Stomach (tissue), 19 donors: ENCODE measurements at places on chromosomes 13 and 19. TPM values are rescaled to one million over a fixed set of nuclear protein-coding genes. Genes with fewer than 3 reads are reported as not detected.
A peak's percentile ranks its signal among the peaks of the same experiment; 100 is the strongest.

- H3K36me3 ChIP-seq, result no peaks in the 10 kb centered on the region
- H3K27ac ChIP-seq, result no peak overlapping the region
- H3K4me1 ChIP-seq, result no peaks in the 10 kb centered on the region
- DNase-seq, result no peak
- no peak overlapping the region for H3K4me3 ChIP-seq
Observed at GRCh38 chr13:71677124-71677523, 189.9 kb downstream of the DACH1 start.

DNA sequence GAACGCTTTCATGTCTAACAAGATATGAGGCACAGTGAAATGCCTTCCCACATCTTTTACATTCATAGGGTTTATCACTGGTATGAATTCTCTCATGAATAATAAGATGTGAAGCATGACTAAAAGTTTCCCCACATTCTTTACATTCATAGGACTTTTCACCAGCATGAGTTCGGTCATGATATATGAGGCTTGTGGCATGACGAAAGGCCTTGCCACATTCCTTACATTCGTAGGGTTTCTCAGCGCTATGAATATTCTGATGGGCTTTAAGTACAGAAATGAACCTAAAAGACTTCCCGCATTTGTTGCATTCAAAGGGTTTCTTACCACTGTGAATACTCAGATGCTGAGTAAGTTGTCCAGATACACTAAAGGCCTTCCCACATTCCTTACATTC is 21.3 kb downstream of the ZNF607 start:
- DNase-seq, result no peak
- H3K4me3 ChIP-seq, result no peak overlapping the region
- no peaks in the 10 kb centered on the region for H3K4me1 ChIP-seq
- peaks cover 14% of the 10 kb centered on the region for H3K36me3 ChIP-seq
- H3K27me3 ChIP-seq, result no peaks in the 10 kb centered on the region
- H3K27ac ChIP-seq, result no peak overlapping the region

DNA sequence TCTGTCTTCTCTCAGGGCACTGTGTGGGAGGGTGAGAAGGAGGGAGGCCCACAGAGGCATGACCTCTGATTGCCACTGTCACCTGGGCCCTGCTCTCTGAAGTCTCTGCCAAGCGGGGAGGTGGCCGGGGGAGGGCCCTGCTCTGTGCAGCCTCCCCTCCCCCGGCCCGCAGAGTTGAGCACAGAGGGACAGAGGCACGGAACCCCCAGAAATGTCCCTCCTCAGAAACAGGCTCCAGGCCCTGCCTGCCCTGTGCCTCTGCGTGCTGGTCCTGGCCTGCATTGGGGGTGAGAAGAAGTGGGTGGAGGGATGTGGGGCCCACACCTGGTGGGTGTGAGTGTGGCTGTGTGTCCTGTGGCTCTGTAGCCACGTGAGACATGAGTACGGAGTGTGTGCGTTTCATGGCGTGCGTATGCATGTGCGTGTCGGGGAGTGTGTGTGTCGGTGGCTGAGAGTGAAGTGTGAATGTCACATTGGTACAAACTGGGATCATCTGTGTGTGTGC is at the start of gene APOC4:
APOC4 (plus strand) TSS at position 171 of the 505 bp plus-strand sequence; CDS start at position 212, 41 bp downstream.
- no peaks in the 10 kb centered on the region for H3K4me1 ChIP-seq
- DNase-seq, result no peak
- no peak within 1 kb of the TSS for H3K27ac ChIP-seq

GRCh38 chr13:54185785-54186184 is 1157.2 kb downstream of the OLFM4 start:
- no peak overlapping the region for H3K4me3 ChIP-seq
- peak; percentile 11 for DNase-seq
- no peaks in the 10 kb centered on the region for H3K27me3 ChIP-seq

DNA sequence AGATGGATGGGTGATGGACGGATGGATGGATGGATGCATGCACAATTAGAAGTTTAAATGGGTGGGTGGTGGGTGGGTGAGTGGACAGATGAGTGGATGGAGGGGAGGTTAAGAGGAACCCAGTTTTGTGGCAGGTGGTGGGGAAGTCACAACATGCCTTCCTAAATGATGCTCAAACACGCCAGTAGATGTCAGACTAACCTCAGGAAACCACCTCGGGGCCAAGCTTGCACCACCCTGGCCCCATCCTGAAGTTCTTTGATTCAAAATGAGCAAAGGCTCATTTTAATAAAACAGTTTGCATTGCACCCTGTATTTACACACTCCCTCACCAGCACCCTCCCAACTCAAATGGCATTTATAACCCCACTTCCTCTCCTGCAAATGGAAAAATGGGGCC is 91.4 kb upstream of the CACNA1A start:
- no peaks in the 10 kb centered on the region for H3K27me3 ChIP-seq
- H3K4me1 ChIP-seq, result no peaks in the 10 kb centered on the region
- H3K36me3 ChIP-seq, result no peaks in the 10 kb centered on the region
- H3K4me3 ChIP-seq, result no peak overlapping the region

DNA sequence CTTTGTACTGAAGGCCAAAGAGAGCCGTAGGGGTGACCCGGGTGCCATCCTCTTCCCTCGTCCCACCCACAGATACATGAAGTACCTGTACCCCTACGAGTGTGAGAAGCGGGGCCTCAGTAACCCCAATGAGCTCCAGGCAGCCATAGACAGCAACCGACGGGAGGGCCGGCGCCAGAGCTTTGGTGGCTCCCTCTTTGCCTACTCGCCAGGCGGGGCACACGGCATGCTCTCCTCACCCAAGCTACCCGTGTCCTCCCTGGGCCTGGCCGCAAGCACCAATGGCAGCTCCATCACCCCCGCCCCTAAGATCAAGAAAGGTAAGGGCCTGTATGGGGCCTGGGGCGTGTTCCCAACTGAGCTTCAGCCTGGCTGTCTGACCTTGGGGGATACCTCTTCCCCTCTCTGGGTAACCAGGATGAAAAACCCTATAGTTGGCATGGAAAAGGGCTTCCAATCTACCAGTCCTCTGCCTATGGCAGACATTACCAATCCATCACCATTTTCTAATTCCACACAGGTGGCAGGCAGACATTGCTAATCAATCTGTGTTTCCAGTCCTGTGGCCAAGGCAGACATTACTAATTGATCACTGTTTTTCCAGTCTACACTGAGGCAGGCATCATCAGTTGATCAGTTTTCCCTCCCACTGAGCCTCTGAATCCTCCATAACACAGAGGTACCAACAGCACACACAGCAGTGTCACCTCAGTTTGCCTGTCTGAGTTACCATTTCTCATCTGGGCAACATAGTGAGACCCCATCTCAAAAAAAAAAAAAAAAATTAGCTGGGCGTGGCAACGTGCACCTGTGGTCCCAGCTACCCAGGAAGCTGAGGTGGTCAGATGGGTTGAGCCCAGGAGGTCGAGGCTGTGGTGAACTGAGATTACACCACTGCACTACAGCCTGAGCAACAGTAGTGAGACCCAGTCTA is 19.1 kb upstream of the WDR18 start:
- no peaks in the 10 kb centered on the region for H3K27me3 ChIP-seq
- H3K36me3 ChIP-seq, result peaks cover 71% of the 10 kb centered on the region
- DNase-seq, result no peak
- H3K4me3 ChIP-seq, result no peak overlapping the region
- peaks cover 5% of the 10 kb centered on the region for H3K4me1 ChIP-seq

- no peaks in the 10 kb centered on the region for H3K27me3 ChIP-seq
- no peak overlapping the region for H3K4me3 ChIP-seq
- no peak for DNase-seq
- no peak overlapping the region for H3K27ac ChIP-seq
- no peaks in the 10 kb centered on the region for H3K36me3 ChIP-seq
Observed at GRCh38 chr19:23287620-23288019, 37.4 kb upstream of the ZNF724 start.

- peaks cover 9% of the 10 kb centered on the region for H3K4me1 ChIP-seq
- H3K27me3 ChIP-seq, result no peaks in the 10 kb centered on the region
- H3K36me3 ChIP-seq, result no peaks in the 10 kb centered on the region
- no peak overlapping the region for H3K4me3 ChIP-seq
- no peak overlapping the region for H3K27ac ChIP-seq
- DNase-seq, result no peak
Observed at GRCh38 chr19:19371059-19371458, 34.4 kb upstream of the GATAD2A start.

- no peak overlapping the region for H3K4me3 ChIP-seq
- DNase-seq, result no peak
- H3K27ac ChIP-seq, result no peak overlapping the region
- peaks cover 5% of the 10 kb centered on the region for H3K27me3 ChIP-seq
Observed at GRCh38 chr13:24557081-24557480, 44.5 kb upstream of the PARP4 start.

DNA sequence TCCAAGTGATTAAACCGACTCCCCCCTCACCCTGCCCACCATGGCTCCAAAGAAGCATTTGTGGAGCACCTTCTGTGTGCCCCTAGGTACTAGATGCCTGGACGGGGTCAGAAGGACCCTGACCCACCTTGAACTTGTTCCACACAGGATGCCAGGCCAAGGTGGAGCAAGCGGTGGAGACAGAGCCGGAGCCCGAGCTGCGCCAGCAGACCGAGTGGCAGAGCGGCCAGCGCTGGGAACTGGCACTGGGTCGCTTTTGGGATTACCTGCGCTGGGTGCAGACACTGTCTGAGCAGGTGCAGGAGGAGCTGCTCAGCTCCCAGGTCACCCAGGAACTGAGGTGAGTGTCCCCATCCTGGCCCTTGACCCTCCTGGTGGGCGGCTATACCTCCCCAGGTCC is 2.0 kb downstream of the APOE start:
- no peak overlapping the region for H3K4me3 ChIP-seq
- peaks cover 9% of the 10 kb centered on the region for H3K36me3 ChIP-seq
- no peak for DNase-seq
- H3K27me3 ChIP-seq, result peaks cover 27% of the 10 kb centered on the region
- H3K4me1 ChIP-seq, result peaks cover 34% of the 10 kb centered on the region

GRCh38 chr19:19274146-19274545 is 1.0 kb upstream of the TM6SF2 start:
- peaks cover 41% of the 10 kb centered on the region for H3K36me3 ChIP-seq
- H3K27me3 ChIP-seq, result peaks cover 22% of the 10 kb centered on the region
- no peak overlapping the region for H3K4me3 ChIP-seq
- DNase-seq, result peak; percentile 43
- H3K4me1 ChIP-seq, result peaks cover 9% of the 10 kb centered on the region
- H3K27ac ChIP-seq, result no peak overlapping the region

DNA sequence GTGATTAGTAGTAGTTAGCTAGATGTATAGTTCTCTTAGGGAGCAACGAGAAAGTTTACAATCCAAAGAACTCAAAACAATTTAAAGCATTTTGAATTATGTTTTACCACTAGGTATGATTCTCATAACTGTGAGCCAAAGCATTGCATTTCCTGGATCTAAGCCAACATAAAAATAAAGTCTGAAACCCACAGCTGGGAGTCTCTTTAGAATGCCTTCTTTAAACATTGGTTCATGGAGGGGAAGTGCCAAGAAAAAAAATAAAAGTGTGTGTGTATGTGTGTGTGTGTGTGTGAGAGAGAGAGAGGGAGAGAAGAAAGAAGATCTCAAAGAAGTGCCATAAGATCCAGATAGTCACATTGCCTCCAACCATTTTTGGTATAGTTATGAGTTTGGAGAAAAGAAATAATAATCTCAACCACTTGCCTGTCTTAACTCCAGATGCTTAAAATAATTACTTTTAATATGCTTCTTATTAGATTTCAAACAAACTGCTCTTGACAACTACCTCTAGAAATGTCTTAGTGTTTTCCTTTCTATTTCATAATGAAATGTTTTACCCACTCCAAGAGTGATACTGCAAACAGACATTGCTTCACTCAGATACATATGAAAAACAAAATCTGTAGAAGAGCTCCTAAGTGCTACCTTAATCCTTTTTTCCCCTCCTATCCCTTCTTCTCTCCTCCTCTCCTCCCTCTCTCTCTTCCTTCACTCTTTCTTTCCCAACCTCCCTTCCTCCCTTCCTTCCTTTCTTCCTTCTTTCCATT is 554.1 kb downstream of the KCTD12 start:
- no peak overlapping the region for H3K4me3 ChIP-seq
- no peaks in the 10 kb centered on the region for H3K36me3 ChIP-seq
- no peak overlapping the region for H3K27ac ChIP-seq
- no peaks in the 10 kb centered on the region for H3K4me1 ChIP-seq

GRCh38 chr19:39557811-39558623 is 18.1 kb upstream of the EID2 start:
- no peaks in the 10 kb centered on the region for H3K4me1 ChIP-seq
- H3K36me3 ChIP-seq, result no peaks in the 10 kb centered on the region
- peak; percentile 32 for DNase-seq
- no peak overlapping the region for H3K4me3 ChIP-seq
- H3K27me3 ChIP-seq, result no peaks in the 10 kb centered on the region
- H3K27ac ChIP-seq, result no peak overlapping the region

DNA sequence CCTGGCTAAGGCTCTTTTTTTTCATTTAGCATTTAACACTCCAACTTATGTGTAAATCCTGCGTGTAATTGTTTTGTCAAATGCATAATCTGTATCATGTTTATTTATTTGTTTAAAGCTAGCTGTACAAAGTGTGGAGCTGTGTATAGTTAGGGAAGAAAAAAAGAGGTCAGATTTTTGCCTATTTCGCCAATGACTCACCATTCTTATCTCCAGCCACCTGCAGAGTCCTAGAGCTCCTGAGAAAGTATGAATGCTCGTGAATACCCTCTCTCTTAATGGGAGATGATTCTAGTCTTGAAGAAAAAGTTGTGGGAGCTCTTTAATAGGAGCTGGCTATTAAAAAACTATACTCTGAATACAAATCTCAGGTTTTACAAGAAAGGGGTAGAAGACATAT is 778.8 kb upstream of the SLITRK5 start:
- H3K27me3 ChIP-seq, result no peaks in the 10 kb centered on the region
- no peak overlapping the region for H3K4me3 ChIP-seq
- H3K4me1 ChIP-seq, result no peaks in the 10 kb centered on the region
- no peaks in the 10 kb centered on the region for H3K36me3 ChIP-seq
- DNase-seq, result no peak
- H3K27ac ChIP-seq, result no peak overlapping the region

SRRM5 gene
- not detected for total RNA-seq

RFPL4A gene
- not detected for total RNA-seq

OLFM2 gene
- total RNA-seq, result 15.4 TPM

MIER2 gene
- 13.6 TPM for total RNA-seq

ERCC1 gene
- 45.1 TPM for total RNA-seq
